Esophagus squamous epithelium (tissue), 5 donors: ENCODE measurements at places on chromosomes 3 and 15.

GRCh38 chr3:5186089-5186857 is 1.2 kb upstream of the EDEM1 start:
- no peak for DNase-seq

- no peak for DNase-seq
These were observed 27.8 kb upstream of the GOLIM4 start for GRCh38 chr3:168123201-168124176.

GRCh38 chr15:62469874-62470688 is 305.0 kb upstream of the C2CD4B start:
- no peak for DNase-seq

GRCh38 chr15:35871282-35871681 is 325.3 kb upstream of the DPH6 start:
- no peak for DNase-seq

- DNase-seq, result no peak
These were observed 1264.2 kb downstream of the OTOL1 start for GRCh38 chr3:162760789-162761188.

DNA sequence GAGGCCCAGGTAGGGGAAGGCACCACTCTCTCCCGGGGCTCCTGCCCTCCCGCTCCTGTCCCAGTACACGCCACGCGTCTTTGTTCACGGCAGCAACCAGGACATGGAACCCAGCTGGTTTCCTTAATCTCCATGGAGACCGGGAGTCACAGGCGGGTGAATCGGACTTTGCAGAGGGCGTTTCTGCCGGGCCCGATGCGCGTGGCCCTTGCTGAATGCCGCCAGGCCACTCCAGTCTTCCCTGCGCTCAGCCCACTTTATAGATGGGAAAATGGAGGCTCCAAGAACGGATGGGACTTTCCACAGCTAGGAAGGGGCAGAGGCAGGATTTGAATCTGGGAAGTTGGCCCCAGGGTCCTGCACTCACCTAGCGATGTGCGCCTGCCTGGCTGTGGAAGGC is 7.4 kb downstream of the PLXND1 start:
- no peak for DNase-seq

- no peak for DNase-seq
These were observed 101.1 kb downstream of the CMSS1 start for GRCh38 chr3:99918715-99919114.

DNA sequence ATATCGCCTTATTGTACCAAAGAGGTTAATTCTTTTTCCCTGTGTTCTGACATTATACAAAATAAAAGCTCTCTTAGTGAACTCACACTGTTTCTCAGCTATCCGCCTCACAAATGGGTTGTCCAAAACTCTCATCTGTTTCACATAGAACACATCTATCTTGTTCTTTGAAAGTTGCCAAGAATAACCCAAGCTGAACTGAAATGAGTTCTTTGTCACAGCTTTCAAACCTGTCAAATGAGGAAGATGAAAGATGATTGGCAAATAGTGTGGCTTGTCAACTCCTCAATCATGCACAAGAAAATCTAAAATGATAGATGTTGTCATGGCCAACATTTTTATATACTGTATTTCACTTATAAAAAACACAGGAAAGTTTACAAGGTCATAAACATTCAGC is 168.1 kb upstream of the OSTN start:
- no peak for DNase-seq

DNA sequence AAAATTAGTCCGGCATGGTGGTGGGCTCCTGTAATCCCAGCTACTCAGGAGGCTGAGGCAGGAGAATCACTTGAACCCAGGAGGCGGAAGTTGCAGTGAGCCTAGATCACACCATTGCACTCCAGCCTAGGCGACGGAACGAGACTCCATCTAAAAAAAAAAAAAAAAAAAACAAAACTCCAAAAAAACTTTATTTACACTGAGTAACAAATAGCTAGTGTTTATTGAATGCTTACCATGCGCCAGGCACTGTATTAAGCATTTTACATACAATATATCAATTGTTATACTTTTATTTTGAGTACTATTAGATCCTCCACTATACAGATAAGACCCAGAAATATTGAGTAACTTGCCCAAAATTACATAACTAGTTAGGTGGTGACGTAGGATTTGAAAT is 17.4 kb upstream of the ARIH1 start:
- DNase-seq, result no peak

DNA sequence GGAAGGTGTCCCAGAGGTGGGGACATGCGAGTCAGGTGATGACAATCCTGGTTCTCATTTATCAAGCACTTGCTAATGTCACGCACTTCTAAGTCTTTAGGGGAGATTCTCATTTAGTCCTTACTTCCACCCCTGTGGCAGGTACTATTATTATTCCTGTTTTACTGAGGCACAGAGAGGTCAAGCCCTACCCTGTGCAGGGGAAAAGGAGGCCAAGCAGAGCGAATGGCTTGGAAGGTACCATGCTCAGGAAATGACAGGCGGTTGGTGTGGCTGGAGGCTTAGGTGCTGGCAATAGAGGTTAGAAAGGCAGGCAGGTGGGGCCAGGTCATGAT is 268.9 kb downstream of the UACA start:
- no peak for DNase-seq

GRCh38 chr3:167691366-167691765 is 37.6 kb upstream of the WDR49 start:
- no peak for DNase-seq

DNA sequence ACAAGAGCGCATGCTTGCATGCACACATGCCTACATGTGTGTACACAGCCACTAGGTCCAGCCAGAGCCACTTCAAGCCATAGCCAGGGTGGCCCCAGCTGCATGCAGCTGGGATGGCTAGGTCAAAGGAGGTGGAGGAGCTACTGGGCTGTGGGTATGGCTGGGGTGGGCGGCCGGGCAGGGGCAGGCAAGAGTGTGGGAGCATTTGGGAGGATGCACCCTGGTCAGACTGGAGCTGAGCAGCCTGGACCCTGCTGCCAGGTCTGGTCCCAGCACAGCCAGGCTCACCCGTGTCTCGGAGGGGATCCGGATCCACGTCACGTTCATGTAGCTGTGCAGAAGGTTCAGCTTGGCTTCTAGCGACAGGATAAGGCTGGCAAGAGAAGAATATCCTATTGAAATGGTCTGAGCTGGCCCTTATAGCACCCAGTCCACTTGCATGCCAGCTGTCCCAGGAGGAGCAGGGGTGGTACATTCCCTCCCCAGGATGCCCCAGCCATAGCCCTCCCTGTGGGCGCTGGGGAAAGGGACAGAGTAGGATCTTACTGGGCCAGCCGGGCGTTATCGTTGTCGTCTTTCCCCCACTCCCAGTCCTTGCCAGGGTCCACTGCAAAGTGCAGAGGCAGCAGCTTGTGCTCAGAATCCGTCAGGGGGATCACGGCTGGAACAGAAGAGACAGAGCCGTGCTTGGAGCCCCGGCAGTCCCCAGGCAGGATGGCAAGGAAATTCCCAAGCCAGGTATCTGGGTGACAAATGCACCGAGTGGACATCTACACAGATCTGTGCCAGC is 160.5 kb downstream of the KLF13 start:
- DNase-seq, result no peak
